Sciatic nerve (tissue), 2 donors: ENCODE measurements at places on chromosomes 7 and 10. TPM values are rescaled to one million over a fixed set of nuclear protein-coding genes. Genes with fewer than 3 reads are reported as not detected.

RAPGEF5 gene
- total RNA-seq: 62.8 TPM

OR2AE1 gene
- total RNA-seq: not detected

CCDC172 gene
- total RNA-seq: not detected

TRPV5 gene
- 0.22 TPM for total RNA-seq

GSTK1 gene
- 155 TPM for total RNA-seq

OGDHL gene
- not detected for total RNA-seq

NSMCE4A gene
- total RNA-seq: 46.7 TPM

ITPRID1 gene
- not detected for total RNA-seq

C7orf33 gene
- total RNA-seq: not detected

AKR1C4 gene
- not detected for total RNA-seq

GAD2 gene
- total RNA-seq: not detected

CREB5 gene
- 20.1 TPM for total RNA-seq

OPALIN gene
- not detected for total RNA-seq

FXYD4 gene
- total RNA-seq: not detected

SPRN gene
- total RNA-seq: 0.13 TPM

PRSS1 gene
- total RNA-seq: 4.7 TPM

CDHR3 gene
- total RNA-seq: 8.2 TPM

SPDYE2 gene
- 0.31 TPM for total RNA-seq

LIPM gene
- total RNA-seq: not detected

CALHM2 gene
- 46.3 TPM for total RNA-seq

SH2D4B gene
- total RNA-seq: 0.18 TPM

MOGAT3 gene
- not detected for total RNA-seq

NPSR1 gene
- not detected for total RNA-seq

PON1 gene
- total RNA-seq: not detected

FAM237B gene
- not detected for total RNA-seq

CNPY1 gene
- total RNA-seq: not detected

FAM24A gene
- total RNA-seq: not detected

MYOZ1 gene
- total RNA-seq: 1.1 TPM

HHEX gene
- 15.3 TPM for total RNA-seq

SLC16A9 gene
- 1.8 TPM for total RNA-seq

TAF3 gene
- total RNA-seq: 13.7 TPM

TCAF1 gene
- total RNA-seq: 44.5 TPM

AGAP9 gene
- total RNA-seq: 22.8 TPM

SRRM3 gene
- total RNA-seq: 2.9 TPM

HGF gene
- 48.8 TPM for total RNA-seq

ERVW-1 gene
- 0.22 TPM for total RNA-seq

PLAC9 gene
- 103 TPM for total RNA-seq

LIPF gene
- not detected for total RNA-seq

GHRHR gene
- 1.2 TPM for total RNA-seq

MBL2 gene
- not detected for total RNA-seq

PNLIP gene
- total RNA-seq: 2.8 TPM

EFCAB10 gene
- not detected for total RNA-seq

GRB10 gene
- total RNA-seq: 57.1 TPM

FGFR2 gene
- total RNA-seq: 10.8 TPM

EN2 gene
- not detected for total RNA-seq

ANKRD61 gene
- total RNA-seq: 0.27 TPM

GBX1 gene
- total RNA-seq: not detected

ELFN1 gene
- total RNA-seq: 2.4 TPM

FAM25G gene
- not detected for total RNA-seq

SPDYE6 gene
- total RNA-seq: not detected

BTBD16 gene
- 0.89 TPM for total RNA-seq
